ENCODE measurements at places on chromosomes 12 and 14.

DNA sequence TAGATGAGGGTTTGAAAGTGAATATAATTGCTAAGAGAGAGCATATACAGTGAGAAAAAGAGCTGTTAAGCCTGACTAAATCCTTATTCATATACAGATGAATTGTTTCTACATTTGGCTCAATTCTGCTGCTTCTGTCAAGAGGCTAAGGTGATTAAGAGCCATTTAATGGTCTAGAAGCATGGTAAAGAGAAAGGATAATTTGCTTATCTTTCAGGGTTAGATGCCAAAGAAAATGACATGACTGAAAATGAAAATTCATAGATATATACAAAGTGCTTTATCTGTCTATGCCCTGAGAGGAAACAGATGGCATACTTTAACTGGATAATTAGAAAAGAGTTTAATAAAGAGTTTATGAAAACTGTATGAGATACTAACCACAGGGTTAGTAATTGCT is 834.9 kb downstream of the SLC6A15 start:
- no peak for DNase-seq
- H3K4me1 ChIP-seq = no peaks in the 10 kb centered on the region
- H3K4me3 ChIP-seq = no peak overlapping the region

DNA sequence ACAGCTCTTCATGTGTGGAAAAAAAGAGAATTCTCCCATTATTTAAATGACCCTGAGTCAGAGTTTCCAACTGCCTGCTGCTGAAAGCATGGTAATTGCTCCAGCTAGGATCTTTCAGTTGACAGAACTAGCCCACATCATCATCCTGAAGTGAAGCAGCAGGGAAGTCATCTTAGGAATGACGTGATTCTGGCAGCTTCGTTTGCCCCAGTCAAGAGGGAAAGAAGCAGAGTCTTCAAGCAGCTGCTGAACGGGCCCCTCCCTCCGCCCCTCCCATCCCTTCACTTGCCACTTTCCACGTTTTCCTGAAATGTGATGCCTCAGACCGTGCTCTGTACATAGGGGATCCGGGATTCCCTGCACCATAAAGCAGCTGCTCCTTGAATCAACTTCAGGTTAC is 455.0 kb upstream of the TMEM132C start:
- no peaks in the 10 kb centered on the region for H3K27me3 ChIP-seq
- H3K4me3 ChIP-seq = no peak overlapping the region
- peaks cover 35% of the 10 kb centered on the region for H3K4me1 ChIP-seq
- no peaks in the 10 kb centered on the region for H3K36me3 ChIP-seq
- peak overlapping the region; percentile 28 for H3K27ac ChIP-seq
- peak; percentile 30 for DNase-seq

DNA sequence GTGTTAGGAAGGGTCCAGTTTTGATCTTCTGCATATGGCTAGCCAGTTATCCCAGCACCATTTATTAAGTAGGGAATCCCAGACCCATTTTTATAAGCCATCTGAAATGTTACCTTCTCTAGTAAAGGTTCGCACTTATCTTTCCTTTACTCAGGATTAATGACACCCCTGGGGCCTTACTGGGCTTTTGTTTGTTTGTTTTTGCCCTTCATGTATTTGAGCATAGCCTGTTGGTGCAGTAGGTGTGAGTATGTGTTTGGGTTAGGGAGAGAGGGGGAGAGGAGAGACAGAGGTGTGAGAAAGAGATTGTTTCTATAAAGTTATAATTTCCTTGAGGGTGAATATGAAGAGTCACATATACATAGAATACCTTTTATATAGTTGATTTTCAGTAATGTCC is 96.9 kb downstream of the AKAP6 start:
- no peak overlapping the region for H3K4me3 ChIP-seq
- H3K36me3 ChIP-seq = no peaks in the 10 kb centered on the region
- H3K27me3 ChIP-seq = no peaks in the 10 kb centered on the region
- no peak for DNase-seq
- H3K27ac ChIP-seq = no peak overlapping the region

DNA sequence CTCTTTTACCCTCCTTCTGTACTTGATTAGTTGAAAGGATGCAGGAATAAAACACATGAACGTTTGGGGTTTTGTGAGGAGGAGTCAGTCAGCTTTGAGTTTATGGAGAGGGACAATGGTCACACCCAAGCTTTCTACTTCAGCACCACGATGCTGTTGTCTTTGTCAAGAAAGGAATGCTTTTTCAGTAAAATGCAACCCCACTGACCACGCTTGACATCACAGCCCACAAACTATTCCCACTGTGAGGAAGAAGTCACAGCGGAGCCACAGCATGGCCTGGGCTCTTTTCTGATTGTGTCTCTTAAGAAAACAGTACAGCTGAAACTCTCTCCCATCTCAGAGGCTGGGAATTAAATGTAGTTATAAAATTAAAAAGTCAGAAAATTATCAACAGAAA is 135.2 kb downstream of the APAF1 start:
- no peaks in the 10 kb centered on the region for H3K4me1 ChIP-seq
- H3K27me3 ChIP-seq = peaks cover 11% of the 10 kb centered on the region
- H3K4me3 ChIP-seq = no peak overlapping the region
- H3K27ac ChIP-seq = no peak overlapping the region

DNA sequence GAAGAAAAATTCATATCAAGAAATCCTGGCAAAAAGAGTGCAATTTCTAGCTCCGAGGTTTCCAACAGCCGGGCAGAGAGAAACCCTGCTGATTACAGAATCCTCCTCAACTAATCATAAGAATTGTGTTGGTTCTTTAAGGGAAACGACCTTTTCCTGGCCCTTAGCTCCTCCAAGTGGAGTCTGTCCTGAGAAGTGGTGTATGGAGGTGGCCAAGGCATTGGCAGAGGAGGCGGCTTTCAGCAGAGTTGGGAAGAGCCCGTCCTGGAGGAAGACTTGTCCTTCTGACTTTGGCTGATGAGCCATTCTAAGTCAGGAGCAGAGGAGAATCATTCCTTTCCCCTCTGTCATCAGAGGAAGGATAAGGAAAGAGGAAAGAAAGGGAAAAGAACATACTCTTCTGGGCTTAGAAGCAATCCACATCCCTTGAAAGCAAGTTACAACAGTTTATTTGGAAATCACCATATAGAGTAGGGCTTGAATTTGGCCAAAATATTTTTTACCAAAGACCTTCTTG is 46.5 kb upstream of the PTCSC3 start:
- DNase-seq = no peak
- H3K4me3 ChIP-seq = no peak overlapping the region
- H3K4me1 ChIP-seq = peaks cover 25% of the 10 kb centered on the region

DNA sequence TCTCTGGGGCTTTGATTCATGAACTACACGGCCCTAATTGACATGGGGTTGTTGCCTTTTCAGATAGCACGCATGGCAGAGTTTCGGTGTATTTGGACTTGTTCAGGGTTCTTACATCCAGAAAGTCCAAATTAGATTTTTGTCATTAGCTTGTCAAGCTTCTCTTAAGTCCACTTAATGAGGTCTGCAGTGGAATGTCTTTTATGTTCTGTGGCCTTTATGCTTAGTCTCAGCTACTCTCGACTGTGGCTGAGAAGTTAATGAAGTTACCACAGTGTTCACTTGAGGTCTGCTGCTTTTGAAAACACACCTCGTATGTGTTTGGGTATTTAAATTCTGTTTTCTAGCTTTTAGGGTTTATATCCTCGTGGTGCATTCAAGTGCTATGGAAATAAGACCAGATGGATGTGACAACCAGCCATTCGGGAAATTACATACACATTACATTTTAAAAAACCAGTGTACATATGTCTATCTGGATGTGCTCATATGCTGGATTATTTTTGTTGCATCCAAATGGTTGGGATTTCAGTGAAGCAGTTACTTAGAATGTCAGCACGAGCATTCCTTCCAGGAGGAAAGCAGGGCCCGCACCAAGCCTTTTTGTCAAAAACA is 80.2 kb downstream of the RMST start:
- H3K4me3 ChIP-seq = no peak overlapping the region
- no peak for DNase-seq
- H3K27me3 ChIP-seq = no peaks in the 10 kb centered on the region
- no peaks in the 10 kb centered on the region for H3K36me3 ChIP-seq

- H3K36me3 ChIP-seq = peaks cover 38% of the 10 kb centered on the region
- no peak overlapping the region for H3K4me3 ChIP-seq
- H3K4me1 ChIP-seq = peaks cover 21% of the 10 kb centered on the region
- DNase-seq = peak; percentile 34
- H3K27ac ChIP-seq = peak overlapping the region; percentile 58
These were observed 9.9 kb downstream of the SAV1 start for GRCh38 chr14:50658203-50658602.

GRCh38 chr12:84561351-84561750 is 351.2 kb downstream of the SLC6A15 start:
- no peaks in the 10 kb centered on the region for H3K4me1 ChIP-seq
- no peaks in the 10 kb centered on the region for H3K27me3 ChIP-seq
- no peak overlapping the region for H3K4me3 ChIP-seq
- H3K36me3 ChIP-seq = no peaks in the 10 kb centered on the region

DNA sequence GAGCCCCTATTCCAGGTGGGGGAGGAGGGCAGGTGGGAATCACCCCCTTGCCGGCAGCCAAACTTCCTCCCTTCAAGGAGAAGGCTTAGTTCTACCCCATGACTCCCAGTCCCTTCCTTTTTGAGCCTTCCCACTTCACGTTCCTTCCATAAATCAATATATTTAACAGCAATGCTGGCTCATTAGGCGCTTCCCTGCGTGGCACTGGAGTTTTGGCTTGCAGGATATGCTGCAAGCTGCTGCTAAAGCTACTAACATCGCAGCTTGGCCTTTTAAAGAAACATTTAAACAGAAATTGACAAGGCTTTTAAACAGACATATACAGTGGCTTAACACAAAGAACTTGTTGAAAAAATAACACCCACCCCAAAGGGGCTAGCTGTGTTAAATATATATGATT is 308.0 kb upstream of the FKBP4 start:
- H3K27ac ChIP-seq = no peak overlapping the region
- no peak overlapping the region for H3K4me3 ChIP-seq
- H3K36me3 ChIP-seq = no peaks in the 10 kb centered on the region
- no peak for DNase-seq
- peaks cover 10% of the 10 kb centered on the region for H3K4me1 ChIP-seq

DNA sequence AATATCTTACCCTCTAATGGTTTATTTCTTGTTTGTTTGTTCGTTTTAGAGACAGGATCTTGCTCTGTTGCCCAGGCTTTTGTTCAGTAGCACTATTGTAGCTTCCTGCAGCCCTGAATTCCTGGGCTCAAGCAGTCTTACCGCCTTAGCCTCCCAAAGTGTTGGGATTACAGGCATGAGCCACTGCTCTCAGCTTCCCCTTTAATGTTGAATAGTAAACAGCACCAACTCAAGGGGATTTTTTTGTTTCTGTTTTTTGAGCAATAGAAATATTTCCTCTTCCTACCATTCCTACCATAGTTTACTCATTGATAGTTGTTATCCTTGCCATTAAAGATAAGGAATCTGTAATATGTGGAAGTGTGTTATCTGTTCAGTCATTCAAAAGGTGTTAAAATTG is 10.7 kb downstream of the ARID4A start:
- H3K36me3 ChIP-seq = peaks cover 22% of the 10 kb centered on the region
- H3K4me1 ChIP-seq = no peaks in the 10 kb centered on the region
- H3K4me3 ChIP-seq = no peak overlapping the region
- no peak for DNase-seq

GRCh38 chr12:105825141-105825540 is 313.6 kb downstream of the NUAK1 start:
- H3K27ac ChIP-seq = peak overlapping the region; percentile 27
- H3K4me1 ChIP-seq = peaks cover 8% of the 10 kb centered on the region
- no peaks in the 10 kb centered on the region for H3K27me3 ChIP-seq
- DNase-seq = no peak
- H3K36me3 ChIP-seq = no peaks in the 10 kb centered on the region

DNA sequence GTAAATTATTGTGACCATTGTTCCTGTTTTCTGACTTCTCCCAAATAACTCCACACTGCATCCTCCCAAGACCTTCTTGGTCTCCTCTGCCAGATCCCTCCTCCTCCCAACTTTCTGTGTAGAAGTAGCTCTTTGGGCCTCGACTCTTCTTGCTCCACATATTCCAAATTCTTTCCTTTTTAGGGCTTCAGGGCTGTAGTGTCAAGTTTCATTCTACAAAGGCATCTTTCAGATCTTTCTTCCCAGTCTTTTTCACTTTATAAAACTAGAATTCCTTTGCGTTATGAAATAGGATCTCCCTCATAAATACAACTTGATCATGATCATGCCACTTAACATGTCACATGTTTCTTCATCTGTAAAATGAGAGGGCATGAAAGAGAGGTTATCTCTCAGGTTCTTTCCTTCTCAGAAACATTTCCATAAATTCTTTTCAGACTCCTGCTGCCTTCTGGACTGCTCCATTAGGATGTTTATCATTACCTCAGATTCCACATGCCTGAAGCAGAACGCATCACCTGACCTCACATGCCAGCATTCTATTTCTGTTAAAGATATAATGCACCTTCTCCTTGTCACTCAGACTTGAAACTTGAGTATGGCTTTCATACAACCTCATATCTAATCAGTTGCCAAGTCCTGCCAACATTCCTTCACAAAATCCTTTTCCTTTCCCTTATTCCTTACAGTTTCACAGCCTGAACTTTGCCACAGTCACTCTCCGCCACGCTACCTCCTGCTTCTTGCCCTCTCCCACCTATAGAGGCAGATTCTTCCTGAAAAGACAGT is 8.5 kb downstream of the SLC38A1 start:
- no peak for DNase-seq
- H3K4me1 ChIP-seq = peaks cover 24% of the 10 kb centered on the region

DNA sequence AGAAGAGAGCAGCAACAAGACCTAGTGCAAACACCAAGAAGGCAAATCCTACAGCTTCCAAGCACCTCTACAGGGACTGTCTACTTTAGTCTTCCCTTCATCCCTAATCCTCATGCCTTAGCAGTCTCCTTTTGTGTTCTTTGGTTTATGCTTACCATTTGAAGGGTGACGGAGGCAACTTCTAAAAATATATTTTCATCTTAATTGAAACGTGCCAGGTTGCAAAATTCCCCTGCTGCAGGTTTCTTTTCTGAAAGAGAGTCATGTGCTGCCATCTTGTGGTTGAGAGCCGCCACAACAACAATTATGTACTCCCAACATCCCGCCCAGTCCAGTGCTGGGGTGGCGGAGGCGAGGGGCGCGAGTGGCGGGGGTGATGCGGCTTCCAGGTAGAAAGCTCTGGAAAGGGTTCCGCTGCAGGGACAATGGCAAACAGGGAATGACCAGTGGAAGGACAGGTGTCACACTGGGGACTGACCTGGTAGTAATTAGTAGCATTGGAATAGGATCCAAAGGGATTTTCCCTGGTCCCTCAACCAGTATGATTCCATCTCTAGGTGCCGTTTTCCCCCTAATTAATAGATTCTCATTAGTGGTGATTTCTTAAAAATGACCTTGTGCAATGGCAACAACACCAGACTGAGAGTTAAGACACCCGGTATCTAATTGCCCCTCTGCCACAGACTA is 80.3 kb upstream of the GNG2 start:
- H3K27ac ChIP-seq = no peak overlapping the region
- peak; percentile 65 for DNase-seq
- no peaks in the 10 kb centered on the region for H3K36me3 ChIP-seq

GRCh38 chr14:104229534-104230055 is 91.2 kb downstream of the KIF26A start:
- no peak overlapping the region for H3K4me3 ChIP-seq
- no peaks in the 10 kb centered on the region for H3K36me3 ChIP-seq
- no peak overlapping the region for H3K27ac ChIP-seq
- H3K4me1 ChIP-seq = no peaks in the 10 kb centered on the region
- no peaks in the 10 kb centered on the region for H3K27me3 ChIP-seq
